Type B pancreatic cell (in vitro differentiated cells): ENCODE measurements at places on chromosomes 4 and X. TPM values are rescaled to one million over a fixed set of nuclear protein-coding genes. Genes with fewer than 3 reads are reported as not detected.
A peak's percentile ranks its signal among the peaks of the same experiment; 100 is the strongest.

DNA sequence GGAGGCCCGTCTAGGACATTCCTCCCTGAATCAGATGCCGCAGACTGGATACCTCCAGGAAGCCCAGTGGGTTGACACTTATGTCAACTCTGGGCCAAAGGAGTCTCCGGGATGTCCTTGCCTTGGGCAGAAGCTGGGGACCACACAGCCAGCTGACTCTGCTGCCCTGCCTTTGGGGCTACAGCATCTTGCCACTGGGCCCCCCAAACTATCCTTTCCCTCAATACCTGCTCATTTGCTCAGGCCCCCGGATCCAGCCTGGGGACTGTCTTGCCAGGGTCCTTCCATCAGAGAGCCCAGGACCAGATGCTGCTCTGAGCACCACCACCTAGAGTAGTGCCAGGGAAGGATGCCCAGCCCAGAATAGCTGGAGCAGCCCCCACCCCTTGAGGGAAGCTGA, 19.0 kb downstream of the RAB33A start:
- no peak for DNase-seq
- peaks cover 3% of the 10 kb centered on the region for H3K27me3 ChIP-seq
- no peaks in the 10 kb centered on the region for H3K36me3 ChIP-seq

Gene CABS1
- 0.19 TPM in 1 of 2 replicates, not detected in the other for total RNA-seq

Gene PAGE2
- not detected in 2 replicates for total RNA-seq

- H3K4me1 ChIP-seq, result peaks cover 33% of the 10 kb centered on the region
- H3K4me3 ChIP-seq, result peak overlapping the region; percentile 44
- H3K36me3 ChIP-seq, result no peaks in the 10 kb centered on the region
- DNase-seq, result no peak
- H3K27me3 ChIP-seq, result no peaks in the 10 kb centered on the region
Observed at GRCh38 chr4:7960790-7961655, 21.4 kb upstream of the AFAP1 start.

- H3K36me3 ChIP-seq, result peaks cover 27% of the 10 kb centered on the region
- H3K4me1 ChIP-seq, result no peaks in the 10 kb centered on the region
Observed at GRCh38 chr4:122234686-122235085, 82.6 kb downstream of the BLTP1 start.

DNA sequence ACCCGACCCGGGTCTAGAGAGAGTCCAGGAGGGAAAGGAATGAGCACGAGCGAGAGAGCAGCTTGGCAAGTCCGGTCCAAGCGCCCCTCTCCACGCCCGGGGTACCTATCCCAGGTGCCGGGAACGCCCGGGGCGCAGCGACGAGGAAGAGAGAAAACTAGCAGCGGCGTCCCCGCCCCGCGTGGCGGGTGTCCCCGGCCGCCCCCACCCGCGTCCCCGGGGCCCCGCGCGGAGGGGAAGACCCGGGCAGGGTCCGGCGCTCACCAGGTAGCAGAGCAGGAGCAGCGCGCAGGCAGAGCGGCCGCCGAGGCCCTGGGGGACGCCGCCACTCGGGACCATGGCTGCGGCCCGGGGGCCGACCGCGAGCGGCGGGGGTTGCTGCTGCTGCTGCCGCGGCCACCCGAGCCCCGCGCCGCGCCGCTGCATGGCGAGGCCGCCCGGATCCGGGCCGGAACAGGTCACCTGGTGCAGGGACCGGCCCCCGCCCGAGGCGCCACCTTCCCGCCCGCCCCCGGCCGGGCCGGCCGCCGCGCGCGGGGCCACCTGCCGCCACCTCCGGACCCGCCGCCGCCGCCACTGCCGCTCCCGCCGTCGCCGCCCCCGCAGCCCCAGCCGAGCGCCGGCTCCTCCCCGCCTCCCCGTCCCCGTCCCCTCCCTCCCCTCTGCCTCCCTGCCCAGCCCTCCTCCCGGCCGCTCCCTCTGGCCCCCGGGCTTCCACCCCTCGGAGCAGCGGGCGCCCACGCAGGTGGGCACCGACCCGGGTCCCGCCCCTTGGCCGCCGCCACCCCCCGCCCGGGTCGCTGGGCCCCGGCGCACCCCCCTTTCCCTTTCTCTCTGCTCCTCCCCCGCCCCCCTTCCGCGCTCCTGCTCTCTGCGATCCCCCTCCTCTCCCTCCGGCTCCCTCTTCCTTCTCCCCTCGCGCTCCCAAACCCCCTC, at the start of gene SEL1L3:
Gene SEL1L3, minus strand, starts transcription at position 578 of the 936 bp plus-strand sequence. Its CDS starts 152 bp downstream, at position 426.
- peaks cover 22% of the 10 kb centered on the region for H3K4me1 ChIP-seq
- peaks cover 57% of the 10 kb centered on the region for H3K27me3 ChIP-seq
- peak within 1 kb of the TSS; percentile 96 for H3K4me3 ChIP-seq
- H3K36me3 ChIP-seq, result peaks cover 12% of the 10 kb centered on the region
- DNase-seq, result peak; percentile 73

DNA sequence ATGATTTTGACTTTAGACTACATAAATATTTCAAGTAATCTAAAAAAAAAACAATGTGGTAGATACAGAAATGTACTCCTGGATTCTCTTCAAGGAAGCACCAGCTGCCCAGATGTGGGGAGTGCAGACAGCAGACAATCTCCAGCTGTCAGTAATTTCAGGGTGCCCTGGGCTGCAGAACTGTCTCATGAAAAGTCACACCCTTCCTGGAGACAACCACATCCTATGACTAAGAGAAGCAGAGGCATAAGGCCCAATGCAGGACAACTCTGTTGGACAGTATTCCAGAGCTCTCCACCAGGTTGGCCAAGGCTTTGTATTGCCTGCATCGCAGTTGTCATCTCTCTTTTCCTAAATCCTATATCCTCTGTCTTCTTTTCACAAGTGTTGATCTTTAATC, 34.4 kb upstream of the BLTP1 start:
- no peaks in the 10 kb centered on the region for H3K27me3 ChIP-seq
- no peak for DNase-seq
- no peak overlapping the region for H3K27ac ChIP-seq

GRCh38 chrX:40733706-40734105, 1.6 kb downstream of the MED14 start:
- peak overlapping the region; percentile 50 for H3K27ac ChIP-seq
- H3K36me3 ChIP-seq, result no peaks in the 10 kb centered on the region
- no peak for DNase-seq
- H3K4me3 ChIP-seq, result peak overlapping the region; percentile 94
- peaks cover 22% of the 10 kb centered on the region for H3K4me1 ChIP-seq
- H3K27me3 ChIP-seq, result no peaks in the 10 kb centered on the region

DNA sequence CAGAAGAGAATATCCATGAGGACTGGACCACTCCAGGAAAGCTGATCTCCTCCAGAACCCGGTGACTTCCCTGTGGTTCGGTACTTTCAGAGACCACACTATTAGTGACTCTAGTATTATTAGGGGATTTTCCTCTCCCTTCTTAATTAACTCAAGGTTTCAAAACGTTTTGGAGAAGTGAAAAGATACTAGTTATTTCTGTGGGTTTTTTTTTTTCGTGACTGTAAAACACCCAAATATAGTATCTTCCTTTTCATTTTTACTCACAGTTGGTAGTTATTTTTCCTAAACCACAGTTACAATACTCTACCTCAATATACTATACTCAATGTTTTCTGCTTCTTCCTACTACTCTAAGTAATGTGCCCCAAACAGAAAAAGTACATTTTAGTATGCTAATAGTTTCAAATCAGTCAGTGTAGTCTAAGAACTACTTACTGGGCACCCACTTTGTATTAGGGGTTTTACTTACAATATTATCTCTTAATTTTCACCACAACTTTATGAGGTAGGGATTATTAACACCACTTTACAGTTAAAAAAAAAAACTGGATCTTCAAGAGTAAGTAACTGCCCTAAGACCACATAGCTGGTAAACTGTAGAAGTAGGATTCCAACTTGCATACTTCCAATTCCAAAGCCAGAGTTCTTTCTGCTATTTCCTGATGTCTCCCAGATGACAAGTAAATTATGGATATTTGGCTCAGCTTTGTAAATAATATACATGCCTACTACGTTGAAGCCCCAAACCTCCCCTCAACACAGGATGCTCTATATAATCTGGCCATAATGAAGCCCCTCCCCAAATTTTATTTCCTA, 45.0 kb downstream of the SLC9A7 start:
- H3K4me1 ChIP-seq, result no peaks in the 10 kb centered on the region
- H3K4me3 ChIP-seq, result no peak overlapping the region
- H3K27ac ChIP-seq, result no peak overlapping the region
- no peaks in the 10 kb centered on the region for H3K36me3 ChIP-seq
- no peaks in the 10 kb centered on the region for H3K27me3 ChIP-seq

GRCh38 chr4:6964858-6965257, 55.2 kb downstream of the TBC1D14 start:
- H3K4me1 ChIP-seq, result peaks cover 17% of the 10 kb centered on the region
- no peaks in the 10 kb centered on the region for H3K36me3 ChIP-seq
- no peak overlapping the region for H3K27ac ChIP-seq
- no peak for DNase-seq
- no peak overlapping the region for H3K4me3 ChIP-seq
- H3K27me3 ChIP-seq, result no peaks in the 10 kb centered on the region

GRCh38 chr4:89109841-89110540, 1.3 kb upstream of the TIGD2 start:
- DNase-seq, result no peak
- H3K4me1 ChIP-seq, result peaks cover 18% of the 10 kb centered on the region
- H3K27ac ChIP-seq, result peak overlapping the region; percentile 94
- peaks cover 24% of the 10 kb centered on the region for H3K27me3 ChIP-seq

Gene MAP3K15
- 2.5 and 2.9 TPM in 2 replicates for total RNA-seq

Gene MAGEA12
- not detected in 2 replicates for total RNA-seq

DNA sequence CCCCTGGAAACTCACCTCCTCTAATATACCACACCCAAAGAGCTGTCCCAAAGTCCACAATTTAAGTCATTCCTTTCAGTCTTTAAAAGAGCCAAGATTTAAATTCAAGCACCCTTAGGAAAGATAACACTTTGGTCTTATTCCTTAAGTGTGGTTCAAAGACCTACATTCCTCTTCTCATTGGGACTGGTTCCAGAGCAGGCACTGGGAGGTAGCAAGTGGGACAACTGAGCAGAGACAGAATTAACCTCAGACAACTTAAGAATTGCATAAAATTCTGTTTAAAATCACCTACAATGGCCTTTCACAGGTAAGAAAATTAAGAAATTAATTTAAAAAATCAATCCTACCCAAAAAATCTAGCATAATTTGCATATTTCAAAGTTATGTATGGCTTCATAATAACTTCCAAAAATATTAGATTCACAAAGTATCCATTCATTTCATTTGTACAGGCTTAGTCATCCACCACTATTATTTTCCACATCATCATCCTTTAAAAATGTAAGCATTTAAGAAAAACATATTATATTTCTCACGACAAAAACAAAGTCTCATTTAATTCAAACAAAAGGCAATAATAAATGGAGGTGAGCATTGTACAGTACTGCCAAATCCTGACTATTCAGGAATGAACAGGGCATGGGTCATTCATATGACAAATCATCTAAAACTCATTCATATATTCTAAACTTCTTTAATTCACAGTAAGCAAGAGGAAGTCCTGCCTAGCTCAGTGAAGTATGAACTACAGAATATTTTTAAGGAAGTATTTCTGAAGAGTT, 13.6 kb downstream of the PRSS12 start:
- no peak for DNase-seq
- H3K27me3 ChIP-seq, result peaks cover 4% of the 10 kb centered on the region
- H3K4me1 ChIP-seq, result no peaks in the 10 kb centered on the region
- H3K4me3 ChIP-seq, result no peak overlapping the region
- H3K36me3 ChIP-seq, result no peaks in the 10 kb centered on the region
- H3K27ac ChIP-seq, result no peak overlapping the region
